ENCODE measurements at places on chromosomes 3 and 15.

DNA sequence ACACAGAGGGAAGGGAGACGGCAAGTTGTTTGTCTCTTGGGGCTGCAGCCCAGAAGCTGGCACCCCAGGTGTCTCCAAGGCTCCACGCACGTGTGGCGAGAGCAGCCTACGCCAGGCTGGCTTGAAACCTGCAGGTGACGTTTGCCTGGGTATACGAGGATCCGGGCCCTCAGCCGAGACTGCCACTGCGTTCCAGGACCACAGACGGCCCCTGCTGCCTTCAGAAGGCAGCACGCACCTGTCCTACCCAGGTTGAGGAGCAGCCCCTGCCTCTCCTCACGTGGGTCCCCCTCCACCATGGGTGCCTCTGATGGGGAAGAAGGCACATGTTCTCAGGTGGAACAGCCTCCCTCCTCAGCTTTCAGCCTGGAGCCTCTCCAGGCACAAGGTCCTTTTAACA, 75.3 kb upstream of the PRR20G start:
- no peak for DNase-seq

DNA sequence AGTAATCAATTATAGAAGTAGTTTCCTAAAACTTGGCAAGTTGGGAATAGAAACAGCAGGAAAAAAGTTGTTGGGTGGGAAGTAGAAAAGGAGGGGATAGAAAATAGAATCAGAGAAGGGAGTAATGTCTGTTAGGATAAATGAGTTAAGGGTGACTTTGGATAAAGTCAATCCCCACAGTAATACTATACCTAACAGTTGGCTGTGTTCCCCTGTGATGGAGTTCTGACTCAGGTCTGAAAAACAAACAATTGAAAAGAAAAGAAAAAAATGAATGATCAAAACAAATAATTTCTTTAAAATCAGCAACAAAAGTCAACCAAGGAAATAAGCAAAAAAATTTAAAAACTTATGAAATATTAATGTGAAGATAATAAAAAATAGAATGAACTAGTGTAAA, 50.3 kb downstream of the EMC4 start:
- no peak for DNase-seq

GRCh38 chr3:113194823-113195401, 16.4 kb upstream of the BOC start:
- DNase-seq, result no peak

GRCh38 chr15:92981333-92981732, 81.2 kb downstream of the CHD2 start:
- DNase-seq, result no peak

DNA sequence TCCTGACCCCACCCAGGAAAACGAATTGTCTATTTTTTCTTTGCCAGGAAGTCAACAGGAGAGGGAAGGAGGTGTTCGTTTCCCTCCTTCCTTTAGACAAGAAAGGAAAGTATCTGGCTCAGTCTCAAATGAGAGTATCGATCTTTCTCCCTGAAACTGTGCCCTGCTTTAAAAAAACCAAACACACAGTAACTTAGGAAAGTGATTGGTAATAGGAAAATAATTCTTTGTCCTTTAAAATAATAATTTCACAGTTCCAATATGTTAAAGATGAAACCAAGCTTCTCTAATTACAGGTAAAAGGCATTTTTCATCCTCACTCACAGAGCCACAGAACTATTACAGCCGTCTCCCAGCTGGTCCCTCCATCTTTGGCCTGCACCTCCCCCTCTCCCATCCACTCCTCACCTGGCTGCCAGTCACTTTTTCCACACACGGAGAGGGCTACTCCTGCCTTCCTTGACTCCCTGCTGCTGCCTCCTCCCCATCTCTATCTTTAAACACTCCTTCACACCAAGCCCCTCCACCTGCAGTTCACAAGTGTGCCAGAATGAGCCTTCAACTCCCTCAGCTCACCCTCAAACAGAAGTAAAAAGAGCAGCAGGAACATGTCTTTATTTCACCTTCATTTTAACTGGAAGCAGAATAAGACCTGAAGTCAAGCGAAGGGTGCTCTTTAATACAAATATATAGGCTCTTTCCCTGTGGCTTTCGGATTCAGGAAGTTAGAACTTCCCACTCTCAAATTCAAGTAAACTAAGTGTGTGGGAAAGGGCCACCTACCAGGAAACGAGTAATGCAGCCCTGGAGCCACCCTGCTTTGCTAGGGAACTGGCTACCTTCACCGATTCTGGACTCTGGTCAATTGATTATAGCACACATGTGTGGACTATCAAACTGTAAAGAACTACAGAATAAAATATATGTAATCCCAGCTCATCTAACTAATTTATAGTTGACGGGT, 116.4 kb downstream of the SENP2 start:
- DNase-seq, result no peak

GRCh38 chr15:33310481-33311311, at the start of gene RYR3:
Gene RYR3, plus strand, starts transcription at chr15:33310967. Its CDS starts 79 bp downstream, at chr15:33311046.
- DNase-seq, result no peak

GRCh38 chr15:83764201-83764838, 110.4 kb downstream of the ADAMTSL3 start:
- no peak for DNase-seq

DNA sequence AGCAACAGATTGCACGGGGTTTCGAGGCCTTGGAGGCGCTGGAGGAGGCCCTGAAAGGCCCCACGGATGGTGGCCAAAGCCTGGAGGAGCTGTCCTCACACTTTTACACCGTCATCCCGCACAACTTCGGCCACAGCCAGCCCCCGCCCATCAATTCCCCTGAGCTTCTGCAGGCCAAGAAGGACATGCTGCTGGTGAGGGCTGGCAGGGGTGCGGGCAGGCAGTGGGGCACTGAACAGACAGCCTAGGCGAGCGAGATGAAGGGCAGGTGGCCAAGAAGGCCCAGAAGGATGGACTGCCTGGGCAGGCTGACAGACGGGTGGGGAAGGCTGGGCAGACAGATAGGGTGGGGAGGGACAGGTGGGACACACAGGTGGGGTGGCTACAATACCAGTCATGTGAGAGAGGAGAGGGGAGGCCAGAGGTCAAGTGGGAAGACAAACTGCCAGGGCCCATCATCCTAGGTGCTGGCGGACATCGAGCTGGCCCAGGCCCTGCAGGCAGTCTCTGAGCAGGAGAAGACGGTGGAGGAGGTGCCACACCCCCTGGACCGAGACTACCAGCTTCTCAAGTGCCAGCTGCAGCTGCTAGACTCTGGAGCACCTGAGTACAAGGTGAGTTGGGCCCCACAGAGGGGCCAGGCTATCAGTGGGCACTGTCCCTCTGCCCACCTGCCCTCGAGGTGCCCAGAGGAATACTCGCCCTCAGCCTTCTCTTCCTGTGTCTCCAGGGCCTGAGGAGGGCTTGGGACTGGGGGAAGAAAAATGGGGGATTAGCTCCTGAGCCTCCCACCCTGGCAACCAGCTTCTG, 3.1 kb downstream of the PARP3 start:
- no peak for DNase-seq

GRCh38 chr3:69901802-69902201, 97.7 kb upstream of the SAMMSON start:
- no peak for DNase-seq

Measured in GF-D8 (cell line).